Heart right ventricle (tissue), 16 donors: ENCODE measurements at places on chromosomes 11 and 22. TPM values are rescaled to one million over a fixed set of nuclear protein-coding genes. Genes with fewer than 3 reads are reported as not detected.

Gene CRYBB2
- total RNA-seq: not detected

Gene CDC42BPG
- 0.44 TPM for total RNA-seq

Gene SCGB1D2
- total RNA-seq: not detected

Gene RTN4R
- 0.64 TPM for total RNA-seq

Gene NXPE4
- not detected for total RNA-seq

Gene RRAS2
- 21.8 TPM for total RNA-seq

Gene CASP5
- 0.18 TPM for total RNA-seq

Gene RIMBP3C
- 0.08 TPM for total RNA-seq
